ENCODE measurements at places on chromosomes 11 and 22.
A peak's percentile ranks its signal among the peaks of the same experiment; 100 is the strongest.

- DNase-seq: no peak
These were observed 66.0 kb downstream of the PPP2R1B start for GRCh38 chr11:111700162-111700561.

DNA sequence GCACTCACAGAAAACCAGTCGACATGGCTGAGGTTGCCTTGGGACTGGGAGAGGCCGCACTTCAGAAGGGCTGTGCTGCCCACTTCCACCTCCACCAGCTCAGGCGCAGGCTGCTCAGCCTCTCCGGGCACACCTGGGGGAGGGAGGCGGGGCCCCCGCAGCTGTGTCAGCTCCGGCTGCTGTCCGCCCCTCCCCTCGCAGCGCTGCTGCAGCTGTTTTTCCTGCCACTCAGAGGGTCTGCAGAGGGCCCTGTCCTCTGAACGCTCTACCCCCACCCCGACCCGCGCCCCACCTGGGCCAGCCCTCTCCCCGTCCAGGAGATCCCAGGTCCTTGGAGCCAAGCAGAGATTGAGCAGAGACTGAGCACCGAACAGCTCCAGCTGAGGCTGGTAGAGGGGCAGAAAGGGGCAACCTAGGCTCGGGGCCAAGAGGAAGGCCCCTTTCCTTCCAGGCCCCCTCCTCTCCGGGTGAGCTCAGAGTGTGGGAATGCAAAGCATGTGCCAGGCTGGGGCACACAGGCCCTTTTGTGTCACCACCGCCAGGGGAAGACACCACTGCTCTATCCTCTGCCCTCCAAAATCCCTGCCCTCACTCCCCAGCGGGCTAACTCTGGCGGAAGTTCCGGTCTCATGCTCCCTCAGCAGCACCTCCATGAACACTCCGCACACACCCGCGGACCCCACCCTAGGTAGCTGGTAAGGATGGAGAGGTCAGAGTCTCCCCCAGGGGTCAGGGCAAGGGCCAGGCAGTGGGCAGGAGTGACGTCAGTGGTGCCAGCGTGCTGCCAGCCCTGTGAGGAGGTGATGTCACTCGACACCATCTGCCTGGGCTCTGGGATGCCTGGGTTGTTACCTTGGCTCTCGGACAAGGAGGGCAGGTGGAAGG is 1.6 kb downstream of the MCAM start:
- peak; percentile 65 for DNase-seq

DNA sequence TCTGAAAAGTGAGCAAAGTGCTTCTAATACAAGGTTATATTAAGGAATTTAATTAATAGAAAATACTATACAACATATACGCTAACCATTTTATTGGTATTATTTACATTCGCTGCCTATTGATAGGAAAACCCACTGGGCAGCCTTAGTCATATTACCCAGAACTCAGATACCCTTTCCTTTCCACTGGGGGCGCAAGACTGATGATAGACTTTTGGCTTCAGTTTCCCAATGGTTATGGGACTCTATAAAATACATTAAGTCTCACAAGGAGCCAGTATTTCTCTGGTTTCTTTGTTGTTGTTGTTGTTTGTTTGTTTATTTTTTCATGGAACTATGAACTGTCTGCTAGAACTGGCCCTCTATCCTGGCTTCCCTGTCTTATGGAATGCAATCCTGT is 471.1 kb upstream of the KIRREL3 start:
- DNase-seq: no peak

- no peak for DNase-seq
These were observed 2.5 kb downstream of the LIF start for GRCh38 chr22:30244066-30244465.

- DNase-seq: no peak
These were observed 35.0 kb upstream of the OR6M1 start for GRCh38 chr11:123841174-123841573.

Data from activated naive CD4-positive, alpha-beta T cell treated with anti-CD3 and anti-CD28 coated beads, Interleukin-2, amount 50 U/mL, for 16 hours (primary cell).